HT1080 (cell line): ENCODE measurements at places on chromosomes 4 and X.

- DNase-seq: peak; percentile 93
Observed at GRCh38 chr4:10605746-10606482, 78.7 kb downstream of the CLNK start.

DNA sequence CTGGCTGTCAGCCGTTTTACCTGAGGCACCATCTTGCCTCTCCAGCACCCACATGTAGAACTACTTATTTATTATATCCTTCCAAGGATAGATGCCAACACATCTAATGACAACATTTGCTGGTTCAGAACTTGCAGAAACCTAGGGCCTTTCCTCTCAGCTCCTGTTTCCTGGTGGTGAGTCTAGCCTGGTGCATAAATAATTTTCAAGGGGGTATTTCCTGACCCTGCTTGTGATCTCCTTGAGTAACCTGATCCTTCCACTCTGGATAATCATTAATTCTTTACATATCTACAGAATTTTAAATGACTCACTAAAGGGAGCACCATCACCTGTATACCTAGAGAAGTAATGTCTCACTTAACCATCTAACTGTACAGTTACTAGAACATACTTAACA lies 153.4 kb downstream of the PPARGC1A start:
- DNase-seq: no peak

DNA sequence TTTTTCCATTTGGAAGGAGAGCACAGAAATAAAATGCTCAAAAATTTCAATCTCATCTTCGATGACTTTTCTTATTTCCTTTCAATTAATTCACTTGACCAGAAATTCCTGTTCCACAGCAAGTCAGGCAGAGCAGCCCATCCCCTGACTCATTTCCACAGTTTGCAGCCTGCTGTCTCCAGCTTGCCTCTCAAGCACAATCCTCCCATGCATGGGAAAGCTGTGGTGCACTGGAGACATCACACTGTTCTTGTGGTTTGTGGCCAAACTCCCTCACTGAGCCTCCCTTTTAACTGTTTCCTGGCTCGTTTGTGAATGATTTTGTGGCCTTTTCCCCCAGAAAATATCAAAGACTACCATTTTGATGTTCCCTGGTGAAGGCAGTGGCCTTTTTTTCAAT lies 114.0 kb upstream of the ENPEP start:
- DNase-seq: peak; percentile 95

GRCh38 chr4:2925931-2926860 lies 37.0 kb downstream of the NOP14 start:
- no peak for DNase-seq

GRCh38 chr4:3073158-3074077 lies 920 bp downstream of the HTT-AS start:
- DNase-seq: peak; percentile 27

DNA sequence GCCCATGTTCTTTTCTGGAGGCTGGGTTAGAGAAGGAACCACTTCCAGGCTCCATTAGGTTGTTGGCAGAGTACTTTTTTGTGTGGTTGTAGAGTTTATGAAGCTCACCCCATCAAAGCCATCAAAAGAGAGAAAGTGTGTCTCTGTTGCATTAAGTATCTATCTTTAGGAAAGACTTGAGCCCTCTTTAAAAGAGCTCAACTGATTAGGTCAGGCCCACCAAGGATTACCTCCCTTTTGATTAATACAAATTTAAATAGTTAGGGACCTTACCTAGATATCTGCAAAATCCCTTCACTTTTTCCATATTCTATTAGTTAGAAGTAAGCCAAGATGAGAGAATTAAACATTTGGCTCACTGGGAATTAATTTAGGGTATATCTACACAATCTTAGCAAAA lies 460.4 kb downstream of the PPARGC1A start:
- DNase-seq: no peak

DNA sequence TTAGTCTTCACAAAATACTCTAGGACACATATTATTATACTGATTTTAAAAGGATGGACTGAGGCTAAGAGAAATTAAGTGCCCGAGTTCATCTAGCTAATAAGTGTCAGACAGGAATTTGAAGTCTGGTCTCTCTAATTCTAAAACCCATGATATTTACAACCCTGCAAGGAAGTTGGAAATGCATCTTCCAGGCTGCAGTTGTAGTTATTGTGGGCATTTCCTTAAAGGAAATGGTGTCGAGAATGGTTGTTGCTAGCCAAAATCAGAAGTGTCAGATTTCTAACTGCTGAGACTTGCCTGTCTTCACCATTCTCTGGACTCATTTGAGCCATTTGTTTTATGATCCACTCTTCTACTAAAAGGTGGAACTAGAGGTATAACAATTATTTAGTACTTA lies 82.5 kb downstream of the FAT4 start:
- no peak for DNase-seq

GRCh38 chrX:17679820-17680219 lies 57.5 kb upstream of the SCML1 start:
- no peak for DNase-seq

- DNase-seq: no peak
Observed at GRCh38 chr4:168877511-168878491, 132.3 kb downstream of the CBR4 start.

GRCh38 chr4:81796790-81797528 lies 325.3 kb upstream of the RASGEF1B start:
- no peak for DNase-seq

DNA sequence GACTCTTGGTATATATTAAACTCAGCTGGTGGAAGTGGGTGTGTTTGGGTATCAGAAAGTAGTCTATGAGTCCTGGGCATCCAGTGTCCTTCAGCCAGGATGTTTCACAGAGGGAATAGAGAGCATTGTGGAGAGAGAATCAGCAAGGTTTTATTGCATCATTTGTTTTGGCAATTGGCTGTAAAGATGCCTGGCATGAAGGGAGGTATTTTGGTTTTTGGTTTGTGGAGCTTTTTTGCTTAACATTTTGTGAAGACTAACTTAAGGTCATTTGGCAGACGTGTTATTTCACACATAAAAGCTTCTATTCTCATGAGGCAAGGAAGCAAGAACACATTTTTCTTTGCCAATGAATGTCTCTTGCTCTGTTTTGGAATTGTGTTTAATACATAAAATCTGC lies 71.1 kb downstream of the DCLK2 start:
- DNase-seq: no peak

- DNase-seq: no peak
Observed at GRCh38 chrX:79412166-79412565, 45.0 kb upstream of the ITM2A start.

- DNase-seq: no peak
Observed at GRCh38 chr4:94332983-94333590, 9.5 kb downstream of the HPGDS start.

DNA sequence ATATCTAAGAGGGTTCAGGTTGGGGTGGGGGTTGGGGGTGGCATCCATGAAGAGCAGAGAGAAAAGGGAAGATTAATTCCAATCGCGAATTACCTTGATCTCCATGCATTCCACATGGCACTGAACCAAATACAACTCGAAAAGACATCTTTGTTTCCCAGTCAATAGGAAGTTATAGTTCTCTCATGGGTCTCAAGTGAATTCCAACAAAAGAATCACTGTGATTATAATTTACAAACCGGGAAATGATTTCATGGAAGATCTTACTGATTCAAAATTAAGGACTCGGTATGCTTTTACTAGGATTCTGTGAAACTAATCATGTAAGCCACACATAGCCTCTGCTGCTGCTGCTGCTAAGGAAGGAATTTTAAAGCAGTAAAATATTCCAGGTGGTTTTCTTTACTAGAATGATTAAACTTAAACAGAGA lies 26.6 kb upstream of the AMELX start:
- DNase-seq: no peak

DNA sequence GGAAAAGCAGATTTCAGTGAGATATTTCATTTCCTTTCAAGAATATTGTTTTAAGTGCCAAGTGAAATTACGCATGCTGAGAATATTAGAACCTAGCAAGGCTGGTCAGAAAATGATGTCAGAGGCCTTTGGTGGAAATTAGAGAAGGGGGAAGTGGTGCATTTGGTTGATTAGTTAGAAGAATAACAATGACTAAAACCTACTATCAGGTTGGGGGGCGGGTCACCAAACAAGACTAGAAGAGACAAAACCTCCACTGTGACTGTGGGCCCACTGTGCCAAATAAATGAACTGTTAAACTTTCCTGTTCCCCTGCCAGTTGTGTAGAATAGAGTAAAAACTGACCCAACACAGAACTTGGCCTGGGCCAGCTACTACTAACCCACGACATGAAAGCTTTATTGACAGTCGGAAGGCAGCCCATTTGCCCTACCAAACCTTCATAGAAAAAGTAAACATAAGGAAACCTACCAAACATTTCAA lies 2.9 kb downstream of the RAPGEF2 start:
- peak; percentile 87 for DNase-seq

DNA sequence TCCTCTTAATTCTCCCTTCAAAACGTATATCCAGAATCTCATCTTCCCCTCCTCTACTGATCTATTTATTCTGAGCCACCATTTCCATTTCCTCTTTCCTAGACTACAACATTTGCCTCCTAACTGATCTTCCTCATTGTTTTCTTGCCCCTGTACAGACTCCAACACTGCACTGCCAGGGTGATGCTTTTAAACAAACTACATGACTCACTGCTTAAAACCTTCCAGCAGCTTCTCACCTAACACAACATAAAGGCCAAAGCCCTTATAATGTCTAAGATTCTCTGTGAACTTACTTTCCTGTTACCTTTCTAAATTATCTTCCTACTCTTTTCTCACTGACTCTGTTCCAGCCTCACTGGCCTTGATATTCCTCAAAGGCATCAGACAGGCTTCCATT lies 161.0 kb upstream of the HS3ST1 start:
- peak; percentile 72 for DNase-seq

GRCh38 chr4:54439831-54440243 lies 210.7 kb downstream of the PDGFRA start:
- no peak for DNase-seq

GRCh38 chrX:6778544-6779503 lies 243.9 kb upstream of the VCX3A start:
- DNase-seq: no peak

DNA sequence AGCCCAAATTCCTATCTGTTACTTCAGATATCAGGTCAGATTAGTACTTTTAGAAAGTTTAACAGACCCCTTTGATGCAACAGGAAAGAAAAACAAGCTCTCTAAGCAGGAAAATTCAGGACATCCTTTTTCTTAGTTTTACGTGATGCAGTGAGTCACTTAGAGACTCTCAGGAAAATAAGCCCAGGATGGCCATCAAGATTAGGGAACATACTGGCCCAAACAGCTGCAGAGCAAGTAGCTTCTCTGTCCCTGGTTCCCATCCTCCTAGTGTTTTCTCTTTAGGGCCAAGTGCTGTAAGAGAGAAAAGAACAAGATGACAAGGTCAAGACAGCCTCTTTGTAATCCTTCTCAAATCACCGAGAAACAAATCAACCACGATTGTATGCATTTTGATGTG lies 219.1 kb downstream of the ZNF674 start:
- peak; percentile 42 for DNase-seq

- no peak for DNase-seq
Observed at GRCh38 chrX:53236025-53236679, 11.1 kb upstream of the KDM5C start.

- no peak for DNase-seq
Observed at GRCh38 chrX:18971506-18971905, 12.4 kb downstream of the PHKA2 start.

DNA sequence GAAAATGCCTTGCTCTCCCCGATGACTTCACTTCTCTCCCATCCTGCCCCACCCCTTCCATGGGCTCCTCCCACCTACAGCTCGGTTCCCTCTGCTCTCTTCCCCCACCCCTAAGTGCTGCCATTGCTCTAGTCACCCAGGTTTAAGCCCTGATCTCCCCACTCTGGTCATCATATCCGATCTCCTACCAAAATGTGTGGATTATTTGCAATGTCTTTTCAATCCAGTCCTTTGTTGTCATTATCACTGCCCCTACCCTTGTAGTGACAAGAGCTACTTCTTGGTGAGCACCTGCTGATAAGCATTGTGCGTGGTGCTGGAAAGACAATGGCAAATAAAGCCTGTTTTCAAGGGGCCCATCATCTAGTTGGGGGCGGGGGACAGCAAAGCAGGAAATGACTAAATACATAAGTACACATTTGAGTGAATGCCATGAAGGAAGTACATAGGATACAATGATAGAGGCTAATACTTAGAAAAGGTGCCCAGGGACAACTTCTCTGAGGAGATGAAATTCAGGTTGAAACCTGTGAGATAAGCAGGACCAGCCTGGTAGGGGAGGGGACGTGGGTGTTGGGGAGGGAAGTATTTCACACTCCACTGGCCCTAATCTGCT lies 63.8 kb downstream of the DLG3 start:
- peak; percentile 53 for DNase-seq

GRCh38 chr4:61273233-61273632 lies 73.1 kb downstream of the ADGRL3 start:
- DNase-seq: no peak

DNA sequence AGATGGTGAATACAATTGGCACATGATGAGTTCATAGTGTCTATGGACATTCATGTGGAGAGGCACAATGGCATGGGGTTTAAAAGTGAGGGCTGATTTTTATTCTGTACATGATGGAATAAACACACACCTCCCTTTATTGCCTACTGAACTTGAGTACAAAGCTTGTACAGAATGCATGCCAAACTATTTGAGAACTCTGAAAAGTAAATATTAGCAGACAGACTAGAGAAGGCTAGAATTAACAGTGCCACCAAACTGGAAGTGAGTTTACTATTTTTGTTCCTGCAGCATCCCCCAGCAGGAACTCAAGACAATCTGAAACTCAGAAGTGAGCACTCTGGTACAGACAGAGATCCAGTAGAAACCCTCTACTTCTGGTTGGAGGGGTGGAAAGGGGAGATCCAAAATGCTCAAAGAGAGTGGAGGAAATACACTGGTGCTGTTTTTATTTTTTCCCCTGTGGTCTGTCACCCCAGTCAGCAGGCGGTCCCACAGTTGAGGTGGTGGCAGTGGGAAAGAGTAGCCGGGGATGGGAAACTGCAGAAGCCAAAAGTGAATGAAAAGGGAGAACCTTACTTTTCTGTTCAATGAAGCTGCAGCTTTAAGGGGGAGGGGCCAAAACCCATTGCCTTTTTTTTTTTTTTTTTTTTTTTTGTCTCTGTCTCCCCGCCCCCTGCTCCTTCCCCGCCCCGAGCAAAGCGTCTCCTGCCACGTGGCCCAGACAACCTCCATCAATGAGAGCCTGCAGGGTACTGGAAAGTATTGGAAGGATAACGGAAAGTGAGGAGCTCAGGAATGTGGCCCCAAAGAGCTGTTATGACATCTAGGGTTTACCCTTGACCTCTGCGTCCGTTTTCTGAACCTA lies 20.5 kb downstream of the AKAP4 start:
- DNase-seq: no peak

DNA sequence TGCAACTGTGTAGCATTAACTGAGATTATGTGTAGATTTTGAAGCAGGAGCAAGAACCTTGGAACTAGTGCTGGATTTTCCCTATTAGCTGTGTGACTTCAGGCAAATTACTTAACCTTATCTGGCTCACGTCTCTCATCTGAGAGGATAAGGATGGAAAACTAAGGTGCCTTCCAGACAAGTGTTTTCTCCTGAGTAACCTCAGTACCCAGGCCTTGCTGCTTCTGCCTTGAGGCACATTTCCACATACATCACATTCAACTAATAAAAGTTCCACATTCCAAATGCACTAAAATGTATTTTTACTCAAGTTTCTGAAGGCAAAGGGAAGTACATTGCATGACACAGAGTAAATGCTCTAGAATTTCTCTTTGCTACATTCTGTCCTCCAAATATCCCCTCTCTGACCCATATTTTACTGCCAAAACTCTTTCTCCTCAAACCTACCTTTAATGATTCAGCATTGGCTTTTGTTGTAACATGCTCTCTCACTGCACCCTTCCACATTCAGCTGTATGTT lies 195.4 kb upstream of the ADGRL3 start:
- no peak for DNase-seq

- DNase-seq: no peak
Observed at GRCh38 chr4:142850478-142850877, 4.4 kb upstream of the INPP4B start.

GRCh38 chr4:37082912-37083311 lies 161.6 kb upstream of the NWD2 start:
- DNase-seq: peak; percentile 61
